ENCODE measurements at places on chromosomes 1 and 21. TPM values are rescaled to one million over a fixed set of nuclear protein-coding genes. Genes with fewer than 3 reads are reported as not detected.

The SPATA45 gene
- total RNA-seq, result not detected

The KIF14 gene
- 13.9 TPM for total RNA-seq

The TMEM52 gene
- 3.1 TPM for total RNA-seq

The CASQ2 gene
- not detected for total RNA-seq

The ARHGAP30 gene
- total RNA-seq, result not detected

The NTNG1 gene
- 7.9 TPM for total RNA-seq

The COP1 gene
- 34.9 TPM for total RNA-seq

The DNAI4 gene
- total RNA-seq, result 3.0 TPM

The GBP5 gene
- not detected for total RNA-seq

The VPS13D gene
- 33.8 TPM for total RNA-seq

The NEXN gene
- total RNA-seq, result 3.1 TPM

The CXADR gene
- 5.9 TPM for total RNA-seq

The OR2T33 gene
- total RNA-seq, result 0.13 TPM

The LCE1D gene
- total RNA-seq, result not detected

The CRTC2 gene
- 14.2 TPM for total RNA-seq

The GJC2 gene
- 0.51 TPM for total RNA-seq

The TBX19 gene
- total RNA-seq, result 0.76 TPM

The DNASE2B gene
- not detected for total RNA-seq

The C1orf174 gene
- 12.3 TPM for total RNA-seq

The LRRC47 gene
- 29.9 TPM for total RNA-seq

The PRR9 gene
- total RNA-seq, result not detected

Data from mesangial cell (primary cell).